OCI-LY7 (cell line): ENCODE measurements at places on chromosomes 5 and 9.

DNA sequence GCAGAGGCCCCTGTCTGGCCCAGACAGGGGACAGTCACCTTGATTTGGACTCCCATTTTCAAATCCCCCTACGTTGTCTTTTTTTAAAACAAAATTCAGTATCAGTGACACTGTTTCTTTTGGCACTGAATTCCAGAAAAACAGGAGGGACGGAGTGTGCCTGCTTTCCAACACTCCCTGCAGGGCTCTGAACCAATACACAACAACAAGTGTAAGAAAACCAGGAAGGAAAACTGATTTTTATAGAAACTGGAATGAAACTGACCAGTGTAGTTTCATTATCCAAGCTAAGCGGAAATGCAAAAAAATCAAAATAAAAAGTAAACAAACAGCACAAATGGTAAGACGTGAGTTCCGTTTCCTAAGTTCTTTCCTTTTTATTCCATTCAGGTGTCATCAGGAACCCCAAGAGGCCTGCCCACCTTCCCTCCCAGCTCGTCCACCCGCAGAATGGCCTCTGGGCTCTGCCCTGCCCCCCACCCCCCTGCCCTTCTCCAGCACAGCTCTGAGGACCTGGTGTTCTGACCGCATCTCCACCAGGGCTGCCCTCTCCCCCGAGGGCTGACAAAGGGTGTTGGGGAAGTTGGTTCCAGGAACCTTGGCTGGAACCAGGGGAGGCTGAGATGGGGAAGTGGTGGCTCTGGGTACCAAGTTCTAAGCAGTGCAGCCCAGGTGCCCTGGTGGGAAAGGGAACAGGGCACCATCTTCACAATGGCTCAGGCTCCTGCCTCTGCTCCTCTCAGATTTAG lies 73.6 kb downstream of the PSD2 start:
- no peak for DNase-seq

- DNase-seq = peak; percentile 52
These were observed 173.5 kb downstream of the TRIM32 start for GRCh38 chr9:116860509-116861120.

DNA sequence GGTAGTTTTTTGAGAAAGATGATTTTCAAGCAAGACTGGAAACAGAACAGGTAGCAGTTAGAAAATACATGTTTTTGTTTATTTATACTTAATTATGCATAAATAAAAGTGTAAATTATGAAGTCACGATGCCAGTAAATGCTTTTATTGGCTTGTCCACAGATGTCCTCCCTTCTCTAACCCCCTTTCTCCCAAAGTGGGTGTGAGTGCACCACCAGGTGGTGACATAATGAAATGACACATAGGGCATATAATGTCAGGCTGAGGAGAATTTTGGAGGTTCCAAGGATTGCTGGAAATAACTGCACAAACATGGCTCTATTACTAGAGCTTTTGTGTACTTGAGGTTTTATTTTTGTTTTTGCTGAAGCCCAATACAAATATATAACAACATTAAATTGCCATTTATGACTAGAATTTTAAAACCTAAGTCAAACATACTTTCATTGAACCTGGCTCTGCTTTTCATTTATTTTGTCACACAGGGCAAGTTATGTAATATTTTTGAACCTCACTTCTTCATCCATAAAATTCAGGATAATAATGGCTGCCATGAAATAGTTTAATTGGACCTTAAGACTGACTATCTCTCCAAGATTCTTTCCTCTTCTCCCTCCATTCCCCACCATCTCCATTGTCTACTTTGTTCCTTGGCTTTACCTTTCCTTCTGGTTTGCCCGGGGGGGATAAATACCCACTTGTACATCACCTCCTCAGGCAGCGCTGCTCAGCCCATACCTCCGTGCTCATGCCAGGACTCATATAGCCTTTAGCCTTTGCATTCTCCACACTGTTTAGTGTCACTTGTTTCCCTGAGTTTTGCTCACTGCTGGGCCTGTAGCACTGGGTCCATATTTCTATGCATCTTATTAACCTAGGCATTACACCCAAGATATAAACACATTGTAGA lies 168.8 kb downstream of the PDE4D start:
- peak; percentile 55 for DNase-seq

DNA sequence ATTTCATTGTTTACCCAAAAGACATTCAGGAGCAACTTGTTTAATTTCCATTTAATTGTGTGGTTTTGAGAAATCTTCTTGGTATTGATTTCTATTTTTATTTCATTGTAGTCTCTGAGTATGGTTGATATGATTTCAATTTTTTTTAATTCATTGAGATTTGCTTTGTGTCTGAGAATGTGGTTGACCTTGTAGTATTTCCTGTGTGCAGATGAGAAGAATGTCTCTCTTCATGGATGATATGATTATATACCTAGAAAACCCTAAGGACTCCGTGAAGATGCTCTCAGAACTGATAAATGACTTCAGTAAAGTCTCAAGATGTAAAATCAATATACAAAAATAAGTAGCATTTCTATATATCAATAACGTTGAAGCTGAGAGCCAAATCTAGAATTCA lies 202.4 kb upstream of the CDH9 start:
- no peak for DNase-seq
